ENCODE measurements at places on chromosomes 1 and 21. TPM values are rescaled to one million over a fixed set of nuclear protein-coding genes. Genes with fewer than 3 reads are reported as not detected.

Gene OR2T35
- total RNA-seq: not detected

Gene CFHR4
- total RNA-seq: not detected

Gene OPTC
- not detected for total RNA-seq

Gene THEM5
- not detected for total RNA-seq

Gene LSS
- 73.5 TPM for total RNA-seq

Gene OR6N2
- not detected for total RNA-seq

Gene PSMD4
- 243 TPM for total RNA-seq

Gene EFNA3
- total RNA-seq: 1.6 TPM

Gene CRP
- not detected for total RNA-seq

Gene ARTN
- total RNA-seq: not detected

Gene GUCA2A
- not detected for total RNA-seq

Gene LAD1
- total RNA-seq: 41.2 TPM
